CD4-positive, alpha-beta T cell treated with Interleukin-6 at 100 ng/mL for 8 hours (primary cell): ENCODE measurements at places on chromosomes 1 and 21.

- no peak for DNase-seq
Measured at GRCh38 chr1:179323436-179323835, 29.8 kb downstream of the SOAT1 start.

DNA sequence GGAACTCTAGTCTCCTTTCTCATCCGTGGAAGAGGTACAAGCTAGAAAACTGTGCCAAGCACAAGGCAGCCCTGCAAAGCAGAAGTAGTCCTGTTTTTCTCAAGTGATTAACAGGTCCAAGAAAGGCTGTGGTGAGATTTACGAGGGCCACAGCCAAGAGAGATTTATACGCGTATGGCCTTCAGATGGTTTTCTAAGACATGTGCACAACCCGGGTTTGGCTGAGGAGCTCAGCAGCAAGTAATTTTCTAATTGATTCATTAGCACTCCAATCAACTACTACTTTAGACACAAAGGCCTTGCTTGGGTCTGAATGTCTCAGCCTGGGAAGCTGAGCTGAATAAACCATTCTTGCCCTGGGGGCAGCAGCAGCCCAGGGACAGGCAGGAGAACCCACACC, 55.8 kb downstream of the SSBP3 start:
- no peak for DNase-seq

DNA sequence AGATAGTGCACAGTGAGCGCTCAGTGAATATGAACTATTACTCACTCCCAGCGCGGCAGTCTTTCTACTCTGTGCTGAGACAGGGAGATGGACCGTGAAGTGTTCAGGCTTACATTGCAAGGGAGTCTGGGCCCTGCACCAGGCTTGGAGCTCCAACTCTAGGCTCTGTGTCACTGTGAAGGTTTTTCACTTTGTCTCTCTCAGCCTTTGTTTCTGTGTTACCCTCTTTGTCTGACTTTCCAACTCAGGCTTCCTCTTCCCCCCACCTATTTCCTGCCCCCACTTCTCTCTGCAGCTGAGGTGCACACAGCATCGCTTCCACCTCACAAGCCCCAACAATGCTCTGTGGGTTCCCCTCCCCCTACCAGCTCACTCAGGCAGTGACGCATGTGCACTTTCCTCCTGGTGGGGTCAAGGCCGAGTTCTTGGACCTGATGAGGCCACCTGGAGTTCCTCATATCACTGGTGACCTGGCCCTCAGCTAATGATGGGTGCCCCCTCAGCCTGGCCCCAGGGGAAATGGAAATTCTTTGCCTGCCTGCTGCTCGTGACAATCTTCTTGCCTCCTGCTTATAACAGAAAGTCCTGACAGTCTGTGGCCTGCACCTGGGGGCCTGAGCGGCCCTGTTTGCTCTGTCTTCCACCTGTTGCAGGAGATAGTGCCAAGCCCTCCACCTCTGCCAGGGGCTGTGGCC, 1.1 kb upstream of the LCK start:
- DNase-seq = peak; percentile 92

DNA sequence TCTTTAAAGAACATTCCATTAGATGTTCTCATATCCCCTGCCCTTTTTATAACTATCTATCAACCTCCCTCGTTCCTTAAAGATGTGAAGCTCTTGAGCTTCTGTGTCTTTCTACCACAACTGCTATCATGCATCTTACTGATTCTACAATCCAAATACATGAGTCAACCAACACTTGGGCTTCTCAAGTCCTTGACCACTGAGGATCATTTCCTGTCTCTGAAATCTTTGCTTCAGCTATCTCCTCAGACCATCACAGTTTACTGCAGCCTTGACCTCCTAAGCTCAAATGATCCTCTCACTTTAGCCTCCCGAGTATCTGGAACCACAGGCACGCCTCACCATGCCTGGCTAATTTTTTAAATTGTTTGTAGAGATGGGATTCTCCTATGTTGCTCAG, 75.2 kb downstream of the FMO4 start:
- no peak for DNase-seq

DNA sequence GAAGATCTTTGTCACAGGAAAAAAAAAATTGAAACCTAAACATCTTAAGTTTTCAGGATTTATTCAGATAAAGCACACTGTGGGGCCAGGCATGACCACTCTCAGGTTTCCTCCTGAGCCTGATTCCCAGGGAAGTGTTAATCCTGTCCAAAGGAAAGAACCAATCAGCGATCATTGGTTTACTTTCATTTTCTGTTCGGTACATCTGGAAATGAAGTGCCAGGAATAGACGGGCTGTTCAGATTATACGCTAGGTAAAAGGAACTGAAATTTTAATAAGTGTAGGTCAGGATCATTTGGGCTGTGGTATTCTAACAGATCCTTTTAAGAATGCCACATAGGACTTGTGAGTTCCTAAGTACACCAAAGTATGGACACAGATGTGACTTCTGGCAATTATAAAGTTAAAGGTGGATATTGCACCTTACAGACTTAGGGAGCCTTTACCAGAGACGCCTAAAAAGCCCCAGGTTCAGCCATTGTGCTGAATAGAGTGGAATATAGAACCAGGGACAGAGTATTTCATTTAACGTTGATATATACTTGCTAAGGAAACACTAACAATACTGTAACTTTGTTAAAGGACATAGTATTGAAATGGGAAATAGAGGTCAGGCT, 9.3 kb upstream of the CACYBP start:
- DNase-seq = peak; percentile 21

GRCh38 chr1:43065191-43065590, 106.5 kb upstream of the SLC2A1 start:
- DNase-seq = no peak

- DNase-seq = no peak
Measured at GRCh38 chr1:190479516-190479915, 1.9 kb upstream of the BRINP3 start.
